ENCODE measurements at places on chromosomes 5 and 9.
A peak's percentile ranks its signal among the peaks of the same experiment; 100 is the strongest.

- no peak for DNase-seq
Observed at GRCh38 chr9:79526149-79526672, 45.6 kb upstream of the TLE4 start.

GRCh38 chr5:52007230-52007858, 624.1 kb downstream of the ISL1 start:
- no peak for DNase-seq

DNA sequence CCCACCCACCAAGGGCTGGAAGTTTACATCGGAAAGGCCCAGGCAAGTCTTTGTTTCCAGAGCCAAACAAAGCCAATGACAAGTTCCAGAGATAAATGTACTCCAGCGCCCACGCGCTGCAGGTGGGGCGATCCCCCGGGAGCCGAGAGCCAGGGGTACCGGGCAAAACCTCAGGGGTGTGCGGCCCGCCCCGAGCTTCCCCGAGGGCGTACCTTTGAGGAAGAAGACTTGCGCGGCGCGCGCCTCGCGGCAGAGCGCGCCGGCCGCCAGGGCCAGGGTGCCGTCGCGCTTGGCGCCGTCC, 671 bp downstream of the DUSP1 start:
- DNase-seq: no peak

GRCh38 chr5:133985540-133986180, 17.2 kb upstream of the C5orf15 start:
- DNase-seq: no peak

- DNase-seq: peak; percentile 28
Observed at GRCh38 chr5:73591102-73591695, 25.7 kb downstream of the UTP15 start.

- DNase-seq: no peak
Observed at GRCh38 chr9:134635351-134636148, 6.1 kb upstream of the COL5A1 start.

GRCh38 chr5:81171769-81172168, 61.4 kb upstream of the CKMT2 start:
- DNase-seq: no peak

DNA sequence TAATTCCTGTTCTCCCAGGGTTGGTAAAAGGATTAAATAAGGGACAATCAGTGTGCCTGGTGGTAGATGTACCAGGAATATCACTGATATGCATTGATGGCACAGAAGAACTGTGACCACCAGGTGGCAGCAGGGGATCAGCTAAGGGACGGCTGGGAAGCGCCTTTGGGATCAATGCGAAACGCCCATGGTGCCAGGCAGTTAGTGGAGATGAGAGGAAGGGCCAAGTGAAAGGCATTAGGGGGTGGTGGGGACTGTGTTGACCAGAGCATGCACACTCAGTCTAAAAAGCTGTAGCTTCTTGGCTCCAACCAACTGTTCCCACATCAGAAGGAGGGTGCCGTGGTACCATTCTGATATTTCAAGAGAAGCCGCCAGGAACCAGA, 55.6 kb downstream of the ARHGEF37 start:
- no peak for DNase-seq

- no peak for DNase-seq
Observed at GRCh38 chr5:171574376-171574775, 154.9 kb downstream of the FGF18 start.

GRCh38 chr9:37902796-37903646, 906 bp downstream of the SLC25A51 start:
- DNase-seq: no peak

DNA sequence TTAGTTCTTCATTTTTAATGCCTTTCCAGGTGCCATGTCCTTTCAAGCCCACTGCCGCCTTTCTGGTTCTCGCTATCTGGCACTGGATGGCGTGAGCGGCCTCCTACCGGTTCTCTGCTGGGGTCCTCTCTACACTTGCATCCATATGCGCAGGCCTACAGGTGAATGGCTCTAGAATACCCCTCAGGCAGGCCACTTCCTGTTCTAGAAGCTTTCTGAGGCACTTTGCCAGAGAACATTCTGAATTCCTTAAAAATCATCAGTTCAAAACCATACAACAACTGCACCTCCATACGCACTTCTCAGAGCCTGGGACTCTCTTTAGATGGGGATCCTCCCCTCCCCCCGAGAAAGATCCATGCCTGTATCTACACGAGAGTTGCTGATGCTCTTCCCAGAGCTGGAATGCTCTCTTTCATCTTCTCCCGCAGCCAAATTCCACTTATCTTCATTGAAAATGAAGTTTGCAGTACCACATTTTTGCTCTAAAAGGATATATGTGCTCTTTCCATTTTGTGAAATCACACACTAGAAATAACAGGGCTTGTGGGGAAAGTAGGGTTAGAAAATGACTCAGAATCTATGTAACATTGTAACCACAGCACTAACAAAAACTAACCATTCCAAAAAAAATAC, 1.4 kb upstream of the LHFPL2 start:
- DNase-seq: no peak

- no peak for DNase-seq
Observed at GRCh38 chr5:83397658-83398057, 73.9 kb upstream of the VCAN start.

GRCh38 chr5:154312576-154312975, 122.0 kb downstream of the GALNT10 start:
- DNase-seq: no peak

DNA sequence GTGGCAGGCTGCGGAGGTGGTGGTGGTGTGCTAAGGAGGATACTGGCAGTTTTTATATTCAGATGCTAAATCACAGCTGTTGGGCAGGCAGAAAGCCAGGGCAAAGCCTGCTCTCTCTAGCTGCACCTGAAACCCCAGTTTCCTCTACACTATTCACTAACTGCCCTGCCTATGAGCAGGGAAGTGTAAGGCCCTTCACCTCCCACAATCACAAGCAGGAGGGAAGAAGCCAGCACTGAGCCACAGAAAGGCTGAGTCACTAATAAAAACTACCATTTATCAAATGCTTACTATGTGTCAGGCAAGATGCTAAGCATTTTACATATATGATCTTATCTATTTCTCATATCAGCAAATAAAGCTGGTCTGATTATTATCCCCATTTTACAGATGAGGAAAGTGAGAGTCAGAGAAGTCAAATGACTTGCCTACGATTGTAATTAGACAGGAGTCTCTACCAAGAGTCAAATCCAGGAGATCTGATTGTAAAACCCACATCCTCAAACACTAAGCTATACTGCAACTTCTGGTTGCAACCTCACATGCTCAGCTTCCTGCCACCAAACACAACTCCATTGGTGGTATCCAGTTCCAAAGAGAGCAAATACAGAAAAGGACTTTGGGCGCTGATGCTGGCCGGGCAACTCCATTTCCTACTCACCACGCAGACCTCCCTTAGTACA, 17.7 kb upstream of the IL6ST start:
- DNase-seq: no peak

DNA sequence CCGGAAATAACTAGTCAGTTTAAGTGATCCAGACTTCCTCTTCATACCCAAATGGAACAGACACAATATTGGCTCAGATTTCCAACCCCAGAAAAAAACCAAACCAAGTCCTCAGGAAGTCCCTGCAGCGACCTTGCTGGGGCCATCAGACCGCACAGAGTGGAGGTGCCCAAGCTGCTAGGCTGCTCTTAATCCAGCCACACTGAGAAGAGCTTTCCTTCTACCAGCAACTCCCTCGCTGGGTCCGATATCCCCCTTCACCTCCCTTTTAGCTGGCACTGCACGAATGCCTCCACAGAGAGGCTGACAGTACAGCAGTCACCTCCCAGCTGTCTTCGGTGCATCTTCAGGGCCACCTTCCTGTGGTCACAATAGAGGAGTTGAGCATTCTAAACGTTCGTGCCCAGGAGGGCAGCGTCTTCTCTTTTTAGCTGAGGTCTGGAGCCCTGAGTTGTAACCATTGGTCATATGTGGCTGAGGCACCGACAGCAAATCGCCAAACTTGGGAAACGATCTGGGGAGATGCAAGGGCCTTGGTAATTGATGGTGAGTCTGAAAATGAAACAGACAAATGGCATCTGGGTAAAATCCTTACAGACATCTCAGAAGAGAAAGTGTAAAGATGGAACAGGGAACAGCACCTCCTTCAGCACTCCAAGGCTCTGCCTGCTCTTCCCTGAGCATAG, 5.7 kb downstream of the NAIF1 start:
- no peak for DNase-seq

GRCh38 chr5:10690460-10691440, 70.3 kb downstream of the DAP start:
- no peak for DNase-seq

GRCh38 chr9:87229108-87229507, 268.6 kb upstream of the DAPK1 start:
- no peak for DNase-seq

GRCh38 chr9:125649315-125649714, 57.7 kb downstream of the MAPKAP1 start:
- no peak for DNase-seq

DNA sequence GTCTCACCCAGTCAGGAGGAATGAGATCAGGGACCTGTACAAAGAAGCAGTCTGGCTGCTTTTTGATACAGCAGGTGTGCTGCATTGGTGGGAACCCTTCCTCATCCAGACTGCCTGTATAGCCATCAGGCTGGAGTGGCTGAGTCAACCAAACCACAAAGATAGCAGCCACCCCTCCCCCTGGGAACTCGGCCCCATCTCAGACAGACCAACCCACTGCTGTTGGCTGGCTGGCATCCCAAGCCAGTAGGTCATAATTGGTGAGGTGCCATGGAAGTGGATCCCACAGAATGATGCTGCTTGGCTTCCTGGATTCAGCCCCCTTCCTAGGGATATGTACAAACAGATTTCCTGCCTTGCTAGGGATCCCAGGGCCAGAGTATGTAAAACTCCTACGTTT, 60.9 kb downstream of the YTHDC2 start:
- no peak for DNase-seq

DNA sequence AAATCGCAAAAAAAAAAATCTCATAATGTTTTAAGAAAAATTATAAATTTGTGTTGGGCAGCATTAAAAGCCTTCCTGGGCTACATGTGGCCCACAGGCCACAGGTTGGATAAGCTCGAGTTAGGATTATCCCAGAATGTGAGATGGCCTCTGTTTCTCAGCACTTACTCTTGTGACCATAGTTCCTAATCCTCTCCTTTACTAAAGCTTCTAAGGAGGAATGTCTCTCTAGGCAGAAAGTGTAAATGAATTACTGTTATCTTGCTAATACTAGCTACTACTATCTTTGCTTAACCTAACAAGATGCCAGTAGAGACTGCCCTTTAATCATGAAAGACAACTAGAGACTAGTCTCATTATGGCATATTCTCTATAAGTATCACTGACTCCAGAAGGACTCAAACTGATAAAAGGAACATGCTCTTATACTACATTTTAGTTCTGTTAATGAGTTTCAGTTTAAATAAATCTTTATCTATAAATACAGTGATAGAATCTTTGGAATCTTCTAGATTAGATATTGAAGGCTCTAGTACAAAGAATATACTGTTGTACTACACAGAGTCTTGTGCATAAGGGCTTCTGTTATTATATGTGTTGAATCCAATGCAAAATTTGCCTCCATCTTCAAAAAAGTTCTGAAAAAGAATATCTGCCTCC, 13.8 kb downstream of the INVS start:
- no peak for DNase-seq

- no peak for DNase-seq
Observed at GRCh38 chr9:79041266-79041665, 530.5 kb upstream of the TLE4 start.

- no peak for DNase-seq
Observed at GRCh38 chr9:10254338-10254737, 358.5 kb downstream of the PTPRD start.

DNA sequence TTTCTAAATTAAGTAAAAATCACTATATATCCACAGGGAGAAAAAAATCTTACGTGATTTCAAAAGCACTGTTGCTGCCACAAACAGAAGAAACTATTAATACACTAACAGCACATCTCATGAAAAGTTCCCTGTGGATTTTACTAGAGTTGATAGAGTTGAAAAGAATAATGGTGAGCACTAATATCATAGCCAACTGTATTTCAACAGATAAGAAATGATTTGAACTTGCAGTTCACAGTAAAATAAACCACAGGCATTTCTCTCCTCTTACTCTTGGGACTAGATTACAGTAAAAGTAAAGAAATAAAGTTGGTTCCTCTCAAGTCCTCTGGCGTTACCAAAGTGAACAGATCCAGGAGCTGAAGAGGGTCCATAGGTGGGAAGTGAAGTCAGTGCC, 27.9 kb downstream of the AGTPBP1 start:
- DNase-seq: no peak

GRCh38 chr9:133351908-133352634, 4.1 kb downstream of the RPL7A start:
- no peak for DNase-seq

DNA sequence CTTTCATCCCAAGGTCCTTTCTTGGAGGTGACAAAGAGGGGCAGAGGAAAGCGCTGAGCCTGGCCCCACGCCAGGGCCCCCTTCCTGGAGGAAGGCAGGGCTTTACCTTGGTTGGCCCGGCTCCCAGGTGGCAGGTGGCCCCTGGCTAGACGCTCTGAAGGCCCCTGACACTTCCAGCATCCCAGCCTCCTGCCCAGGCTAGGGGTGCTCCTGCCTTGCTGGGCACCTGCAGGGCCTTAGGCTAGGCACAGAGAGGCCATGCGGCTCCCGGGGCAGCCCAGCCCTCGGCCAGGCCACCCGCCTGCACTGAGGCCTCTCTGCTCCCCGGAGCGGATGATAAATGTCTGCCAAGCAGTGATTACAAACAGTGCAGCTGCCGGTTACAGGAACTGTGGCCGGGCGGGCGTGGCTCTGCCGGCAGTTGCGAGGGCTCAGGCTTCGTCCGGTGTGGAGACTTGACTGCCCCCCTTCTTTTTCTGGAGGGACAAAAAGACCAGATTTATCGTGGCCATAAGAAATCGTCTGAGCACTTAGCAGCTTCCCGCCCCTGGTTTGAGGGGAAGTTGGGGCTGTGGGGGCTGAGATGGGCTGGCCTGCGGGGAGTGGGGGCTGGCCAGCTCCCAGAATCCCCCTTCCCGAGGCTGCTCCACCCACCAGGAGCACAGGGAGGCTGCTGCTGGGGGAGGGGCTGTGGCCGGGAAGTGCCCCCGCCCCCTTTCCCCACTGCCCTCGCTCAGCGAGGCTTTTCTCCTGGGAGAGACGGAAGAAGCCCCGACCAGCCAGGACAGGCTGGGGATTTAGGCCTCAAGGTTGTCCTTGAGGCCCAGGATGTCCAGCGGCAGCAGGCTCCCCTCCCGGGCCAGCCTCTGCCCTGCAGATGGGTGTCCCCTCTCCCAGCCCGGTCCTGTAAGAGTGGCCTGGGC, 31.6 kb upstream of the UBAC1 start:
- no peak for DNase-seq

GRCh38 chr9:21060919-21061561, 16.7 kb downstream of the IFNB1 start:
- no peak for DNase-seq
